ENCODE measurements at places on chromosomes 16 and 17.

DNA sequence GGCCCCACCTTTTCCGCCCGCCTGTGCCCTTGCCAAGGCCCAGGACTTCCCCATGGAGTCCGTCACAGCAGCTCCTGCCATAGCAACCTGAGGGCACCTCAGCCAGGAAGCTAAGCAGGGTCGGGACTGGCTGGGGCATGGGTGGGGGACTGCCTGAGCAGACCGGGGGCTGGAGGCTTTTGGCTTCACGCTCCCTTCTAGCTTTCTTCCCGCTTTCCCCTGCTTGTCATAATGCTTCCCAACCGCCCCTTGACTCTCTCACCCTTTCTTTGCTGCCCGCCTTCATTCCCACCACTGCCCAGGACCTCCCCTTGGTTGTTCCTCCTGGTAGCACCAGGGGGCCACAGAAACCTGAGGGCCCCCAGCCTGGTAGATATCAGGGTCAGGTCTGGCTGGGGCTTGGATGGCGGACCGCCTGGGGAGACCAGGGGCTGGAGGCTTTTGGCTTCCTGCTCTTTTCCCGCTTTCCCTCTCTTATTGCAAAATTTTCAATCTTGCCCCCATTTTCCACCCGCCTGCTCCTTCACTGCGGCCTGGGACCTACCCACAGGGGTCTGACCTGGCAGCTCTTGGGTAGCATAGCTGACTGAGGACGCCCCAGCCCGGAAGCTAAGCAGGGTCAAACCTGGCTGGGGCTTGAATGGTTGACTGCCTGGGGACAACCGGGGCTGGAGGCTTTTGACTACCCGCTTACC lies 2287.7 kb downstream of the TP53TG3F start:
- no peak for DNase-seq

DNA sequence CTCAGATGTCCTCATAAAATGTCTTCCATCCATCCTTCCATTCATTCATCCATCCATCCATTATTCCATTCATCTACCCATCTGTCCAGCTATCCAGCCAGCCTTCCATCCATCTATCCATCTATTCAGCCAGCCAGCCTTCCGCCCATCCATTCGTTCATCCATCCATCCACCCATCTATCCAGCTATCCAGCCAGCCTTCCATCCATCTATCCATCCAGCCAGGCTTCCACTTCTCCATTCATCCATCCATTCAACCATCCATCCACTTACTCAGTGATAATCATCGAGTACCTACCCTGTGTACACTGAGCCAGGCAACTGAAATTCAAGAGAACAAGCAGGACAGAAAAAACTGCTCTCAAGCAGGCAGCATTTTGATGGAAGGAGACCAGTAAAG lies 4.6 kb upstream of the CCDC182 start:
- DNase-seq = no peak

GRCh38 chr17:29603109-29603674 lies 10.3 kb downstream of the ANKRD13B start:
- DNase-seq = no peak

DNA sequence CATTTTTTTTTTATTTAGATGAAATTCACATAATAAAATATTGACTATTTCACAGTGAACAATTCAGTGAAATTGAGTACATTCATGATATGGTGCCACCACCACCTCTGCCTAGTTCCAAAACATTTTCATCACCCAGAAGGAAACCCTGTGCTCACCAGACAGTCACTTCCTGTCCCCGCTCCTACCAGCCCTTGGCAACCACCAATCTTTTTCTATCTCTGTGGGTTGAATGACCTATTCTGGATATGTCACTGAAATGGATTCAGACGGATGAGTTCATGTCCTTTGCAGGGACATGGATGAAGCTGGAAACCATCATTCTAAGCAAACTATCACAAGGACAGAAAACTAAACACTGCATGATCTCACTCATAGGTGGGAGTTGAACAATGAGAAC lies 40.5 kb downstream of the ATP2C2 start:
- DNase-seq = no peak

DNA sequence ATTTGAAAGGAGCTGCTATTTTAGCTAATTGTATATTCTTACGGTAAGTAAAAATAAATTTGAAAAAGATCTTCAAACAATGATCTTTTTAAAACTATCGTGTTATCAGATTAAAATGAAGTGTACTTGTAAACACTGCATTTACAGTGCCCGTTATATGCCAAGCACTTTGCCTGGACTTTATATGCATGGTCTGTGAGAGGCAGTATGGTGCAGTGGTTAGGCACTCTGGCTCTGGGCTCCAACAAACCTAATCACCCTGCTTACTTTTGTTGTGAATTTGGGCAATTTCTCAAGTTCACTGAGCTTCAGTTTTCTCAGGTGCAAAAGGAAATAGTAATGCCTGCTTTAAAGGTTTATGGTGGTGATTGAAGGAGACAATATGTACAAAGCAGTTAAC lies 1.4 kb downstream of the PMP22 start:
- DNase-seq = no peak

GRCh38 chr17:50833510-50834428 lies 1.6 kb upstream of the WFIKKN2 start:
- no peak for DNase-seq
